ENCODE measurements at places on chromosomes 12 and 14. TPM values are rescaled to one million over a fixed set of nuclear protein-coding genes. Genes with fewer than 3 reads are reported as not detected.

Gene CEBPE
- total RNA-seq = not detected

Gene PIANP
- not detected for total RNA-seq

Gene GPR68
- total RNA-seq = not detected

Gene CCDC175
- total RNA-seq = not detected

Gene KIF26A
- total RNA-seq = 1.1 TPM

Gene NID2
- total RNA-seq = 12.9 TPM

Gene XPOT
- total RNA-seq = 27.3 TPM

Gene DBX2
- not detected for total RNA-seq

Gene LRCOL1
- 3.9 TPM for total RNA-seq

Gene SLC5A8
- total RNA-seq = not detected

Gene TMTC1
- 4.0 TPM for total RNA-seq

Gene NPFF
- total RNA-seq = not detected

Gene TMEM179
- total RNA-seq = not detected

Gene NGB
- total RNA-seq = not detected

Gene ACOT4
- 10.6 TPM for total RNA-seq

Gene GAS2L3
- total RNA-seq = 3.4 TPM

Gene DLGAP5
- total RNA-seq = 0.27 TPM

Gene RFX4
- not detected for total RNA-seq

Gene CDKN3
- total RNA-seq = 0.59 TPM

Gene CD69
- total RNA-seq = 0.26 TPM

Gene MYF5
- not detected for total RNA-seq

Gene ASB2
- total RNA-seq = 0.25 TPM

Gene RPL10L
- total RNA-seq = not detected

Gene CD27
- total RNA-seq = 0.68 TPM

Gene ABCD2
- total RNA-seq = 0.12 TPM

Gene TSPAN8
- 4.3 TPM for total RNA-seq

Gene GPR137C
- 0.22 TPM for total RNA-seq

Gene MORN3
- 0.09 TPM for total RNA-seq

Gene TMEM119
- total RNA-seq = 0.09 TPM

Gene AMDHD1
- 41.4 TPM for total RNA-seq

Gene KLRB1
- 0.51 TPM for total RNA-seq

Gene SMIM41
- not detected for total RNA-seq

Gene IAPP
- total RNA-seq = not detected

Gene TAC3
- total RNA-seq = not detected

Gene TSHR
- not detected for total RNA-seq
